ENCODE measurements at places on chromosomes 11 and 22.

- DNase-seq, result peak; percentile 37
These were observed 28.9 kb upstream of the CARD18 start for GRCh38 chr11:105168457-105168856.

DNA sequence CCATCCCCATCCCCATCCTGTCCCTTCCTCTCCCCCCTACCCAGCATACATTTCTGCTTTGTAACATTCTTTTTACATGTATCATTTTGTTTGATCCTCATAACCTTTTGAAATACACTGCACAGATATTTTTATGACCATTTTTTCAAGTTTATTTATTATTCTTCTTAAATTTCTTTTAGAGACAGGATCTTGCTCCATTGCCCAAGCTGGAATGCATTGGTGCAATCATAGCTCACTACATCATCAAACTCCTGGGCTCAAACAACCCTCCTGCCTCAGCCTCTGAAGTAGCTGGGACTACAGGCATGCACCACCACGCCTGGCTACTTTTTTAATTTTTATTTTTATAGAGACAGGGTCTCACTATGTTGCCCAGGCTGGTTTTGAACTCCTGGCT lies 99.4 kb upstream of the AKIP1 start:
- DNase-seq, result no peak

GRCh38 chr11:102429226-102429625 lies 23.3 kb downstream of the TMEM123 start:
- no peak for DNase-seq

DNA sequence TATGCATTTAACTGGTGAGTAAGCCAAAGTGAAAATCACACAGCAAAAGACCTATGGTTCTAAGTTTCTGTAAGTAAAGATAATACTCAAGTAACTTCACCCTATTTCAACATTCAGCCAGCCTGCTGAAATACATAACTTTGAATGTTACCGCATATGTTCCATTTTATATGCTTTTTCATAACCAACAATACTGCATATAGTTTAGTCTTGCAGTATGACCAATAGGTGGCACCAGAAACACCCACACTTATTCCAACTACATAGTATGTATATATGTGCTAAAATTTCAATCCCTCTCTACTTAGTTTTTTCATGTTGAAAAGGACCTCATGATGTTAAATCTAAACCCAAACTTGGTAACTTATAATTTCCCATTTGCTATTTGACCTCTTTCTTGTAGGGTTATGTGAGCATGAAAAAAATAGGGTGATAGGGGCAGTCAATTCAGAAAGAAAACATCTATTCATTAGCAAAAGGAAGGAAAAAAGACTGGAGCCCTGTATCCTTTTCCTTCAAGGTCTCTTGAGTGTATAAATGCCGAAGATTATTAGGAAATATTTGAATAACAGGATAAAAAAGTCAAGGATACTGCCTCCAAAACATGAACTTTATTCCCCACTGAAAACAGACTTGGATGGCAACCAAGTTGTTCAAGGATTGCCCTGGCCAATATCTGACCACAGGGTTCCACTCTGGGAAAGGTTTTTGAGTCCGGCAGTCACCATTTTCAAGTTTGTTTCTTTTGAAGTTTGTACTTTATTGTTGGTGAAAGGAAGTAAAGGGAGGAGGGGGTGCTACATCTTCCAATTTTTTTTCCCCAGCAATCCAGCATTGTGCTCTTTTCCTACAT lies 23.8 kb upstream of the FZD4 start:
- DNase-seq, result peak; percentile 17

GRCh38 chr11:65454696-65455456 lies 32.3 kb downstream of the NEAT1 start:
- DNase-seq, result no peak

All from NCI-H226 (cell line).